ENCODE measurements at places on chromosomes 6 and 20. TPM values are rescaled to one million over a fixed set of nuclear protein-coding genes. Genes with fewer than 3 reads are reported as not detected.

- H3K36me3 ChIP-seq = no peaks in the 10 kb centered on the region
- H3K4me3 ChIP-seq = no peak overlapping the region
- H3K4me1 ChIP-seq = no peaks in the 10 kb centered on the region
- no peaks in the 10 kb centered on the region for H3K27me3 ChIP-seq
These were observed 760.7 kb downstream of the GRIK2 start for GRCh38 chr6:102154176-102154575.

GRCh38 chr6:113855500-113856374, 1.4 kb upstream of the MARCKS start:
- peaks cover 4% of the 10 kb centered on the region for H3K36me3 ChIP-seq
- no peaks in the 10 kb centered on the region for H3K27me3 ChIP-seq
- H3K27ac ChIP-seq = peak overlapping the region; percentile 100
- H3K4me1 ChIP-seq = peaks cover 14% of the 10 kb centered on the region
- peak overlapping the region; percentile 100 for H3K4me3 ChIP-seq

DNA sequence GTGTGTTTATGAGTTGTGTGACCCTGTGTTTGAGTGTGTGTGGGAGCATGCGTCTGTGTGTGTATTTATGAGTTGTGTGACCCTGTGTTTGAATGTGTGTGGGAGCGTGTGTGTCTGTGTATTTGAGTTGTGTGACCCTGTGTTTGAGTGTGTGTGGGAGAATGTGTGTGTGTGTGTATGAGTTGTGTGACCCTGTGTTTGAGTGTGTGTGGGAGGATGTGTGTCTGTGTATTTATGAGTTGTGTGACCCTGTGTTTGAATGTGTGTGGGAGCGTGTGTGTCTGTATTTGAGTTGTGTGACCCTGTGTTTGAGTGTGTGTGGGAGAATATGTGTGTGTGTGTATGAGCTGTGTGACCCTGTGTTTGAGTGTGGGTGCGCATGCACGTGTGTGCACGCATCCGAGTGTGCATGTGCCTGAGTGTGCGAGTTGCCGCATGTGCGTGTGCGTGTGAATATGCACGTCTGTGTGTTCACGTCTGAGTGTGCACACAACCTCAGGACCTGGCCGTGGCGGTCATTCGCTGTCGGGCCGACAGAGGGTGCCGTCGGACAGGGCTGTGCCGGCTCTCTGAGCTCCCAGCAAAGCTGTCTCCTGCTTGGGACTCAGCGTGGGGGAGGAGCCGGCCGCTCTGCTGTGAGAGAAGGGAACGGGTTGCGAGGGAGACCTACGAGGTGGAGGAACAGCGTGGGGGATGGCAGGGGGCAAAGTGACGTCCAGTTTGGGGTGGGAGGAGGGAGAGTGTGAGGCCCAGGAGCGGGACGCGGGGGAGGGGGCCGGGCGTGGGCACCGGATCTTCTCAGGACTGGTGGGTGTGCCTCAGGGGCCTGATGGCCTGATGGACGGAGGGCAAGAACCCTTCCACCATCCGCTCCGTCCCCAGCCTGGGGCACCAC, 19.7 kb downstream of the SLC17A9 start:
- no peak overlapping the region for H3K27ac ChIP-seq
- peaks cover 26% of the 10 kb centered on the region for H3K27me3 ChIP-seq
- no peak overlapping the region for H3K4me3 ChIP-seq
- H3K4me1 ChIP-seq = no peaks in the 10 kb centered on the region
- H3K36me3 ChIP-seq = no peaks in the 10 kb centered on the region
- DNase-seq = peak; percentile 39

DNA sequence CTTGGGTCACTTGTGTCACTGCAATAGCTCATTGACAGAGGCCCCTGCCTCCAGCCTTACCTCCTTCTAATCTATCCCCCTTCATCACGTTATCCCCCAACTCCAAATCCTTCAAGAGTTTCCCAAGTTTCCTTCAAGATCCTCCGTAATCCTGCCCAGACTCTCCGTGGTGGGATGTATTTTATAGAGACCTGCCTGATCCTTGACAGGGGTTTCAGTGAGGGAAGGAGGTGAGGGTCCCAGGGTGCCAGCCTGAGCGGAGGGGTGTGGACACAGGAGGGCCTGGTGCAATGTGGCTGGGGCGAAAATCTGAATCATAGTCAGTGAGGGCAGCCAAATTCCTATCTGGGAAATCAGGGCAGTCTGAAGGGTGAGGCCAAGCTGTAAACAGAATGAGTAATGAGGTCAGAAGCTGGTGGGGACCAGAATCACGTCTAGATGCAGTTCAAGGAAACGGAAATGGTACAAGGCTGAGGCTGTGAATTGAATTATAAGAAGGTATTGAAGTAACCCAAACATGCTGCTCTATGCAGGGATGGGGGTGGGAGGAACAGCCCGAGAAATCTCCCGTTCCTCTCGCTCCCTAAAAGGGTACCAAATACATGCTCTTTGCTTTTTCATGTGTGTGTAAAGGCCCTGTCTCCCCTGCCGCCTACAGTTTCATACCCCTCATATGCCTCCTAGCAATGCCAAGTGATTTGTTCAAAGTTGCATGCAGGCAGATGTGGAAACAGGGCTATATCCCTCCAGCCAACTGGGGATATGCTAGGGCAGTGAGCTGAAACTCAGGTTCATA, 35.4 kb upstream of the PIM1 start:
- peak; percentile 97 for DNase-seq
- no peaks in the 10 kb centered on the region for H3K27me3 ChIP-seq
- H3K36me3 ChIP-seq = no peaks in the 10 kb centered on the region
- H3K4me1 ChIP-seq = peaks cover 60% of the 10 kb centered on the region
- H3K27ac ChIP-seq = peak overlapping the region; percentile 98

DNA sequence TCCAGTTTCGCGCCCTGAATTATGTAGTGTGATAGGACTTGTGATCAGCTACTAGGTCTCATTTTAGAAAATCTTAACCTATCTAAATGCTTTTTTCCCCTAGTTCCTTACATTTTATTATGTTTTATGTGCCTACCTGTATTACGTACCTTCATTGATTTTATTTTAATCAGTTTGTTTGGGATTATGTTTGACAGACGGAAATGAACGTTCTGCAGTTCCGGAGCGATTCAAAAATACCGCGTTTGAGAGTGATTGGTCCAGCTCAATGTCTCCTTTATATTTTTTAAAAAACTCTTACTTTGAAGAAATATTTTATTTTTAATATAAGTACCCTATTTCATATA, 114.3 kb upstream of the BTN3A2 start:
- peaks cover 3% of the 10 kb centered on the region for H3K4me1 ChIP-seq
- peak overlapping the region; percentile 84 for H3K27ac ChIP-seq
- no peaks in the 10 kb centered on the region for H3K27me3 ChIP-seq
- DNase-seq = no peak

DNA sequence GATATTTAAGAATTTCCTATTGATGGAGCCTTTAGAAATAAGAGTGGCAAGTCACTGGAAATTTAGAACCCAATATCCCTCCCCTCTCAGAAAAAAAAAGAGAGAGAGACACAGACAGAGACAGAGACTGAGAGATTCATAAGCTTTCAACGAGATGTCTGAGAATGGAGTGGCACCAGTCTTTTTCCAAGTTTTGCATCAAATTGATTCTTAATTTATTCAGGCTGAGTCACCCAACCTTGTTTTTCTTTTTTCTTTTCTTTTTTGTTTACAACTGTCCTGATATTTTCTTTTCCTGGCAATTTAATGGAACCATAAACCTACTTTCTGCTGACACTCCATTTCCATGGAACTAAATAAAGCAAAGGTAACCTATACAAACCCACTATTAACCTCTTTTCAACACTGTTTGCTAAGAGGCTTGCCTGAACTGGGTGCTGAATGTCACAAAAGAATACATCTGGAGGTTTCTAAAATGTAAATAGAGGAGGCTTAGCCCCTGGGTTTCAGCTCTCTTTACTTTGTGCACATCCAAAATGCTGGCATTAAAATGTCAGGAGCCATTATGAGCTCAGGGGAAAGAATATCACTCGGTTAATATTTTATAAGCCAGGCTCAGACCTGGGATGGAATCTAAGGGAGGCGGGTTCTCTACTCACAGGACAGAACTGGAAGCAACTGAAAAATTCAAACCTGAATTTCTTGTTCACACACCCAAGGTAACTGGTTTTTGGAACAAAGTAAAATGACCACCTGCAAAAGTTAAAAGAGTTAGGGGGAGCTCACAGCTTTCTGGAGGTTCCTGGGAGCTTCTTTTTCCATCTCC, 100.8 kb downstream of the BFSP1 start:
- H3K4me1 ChIP-seq = no peaks in the 10 kb centered on the region
- no peak for DNase-seq
- H3K27me3 ChIP-seq = no peaks in the 10 kb centered on the region

LINC00237 gene
- not detected for total RNA-seq

Data from astrocyte (in vitro differentiated cells and primary cell).